ENCODE measurements at places on chromosomes 3 and 15.

- DNase-seq: no peak
Measured at GRCh38 chr3:59566481-59566975, 516.7 kb upstream of the CFAP20DC start.

DNA sequence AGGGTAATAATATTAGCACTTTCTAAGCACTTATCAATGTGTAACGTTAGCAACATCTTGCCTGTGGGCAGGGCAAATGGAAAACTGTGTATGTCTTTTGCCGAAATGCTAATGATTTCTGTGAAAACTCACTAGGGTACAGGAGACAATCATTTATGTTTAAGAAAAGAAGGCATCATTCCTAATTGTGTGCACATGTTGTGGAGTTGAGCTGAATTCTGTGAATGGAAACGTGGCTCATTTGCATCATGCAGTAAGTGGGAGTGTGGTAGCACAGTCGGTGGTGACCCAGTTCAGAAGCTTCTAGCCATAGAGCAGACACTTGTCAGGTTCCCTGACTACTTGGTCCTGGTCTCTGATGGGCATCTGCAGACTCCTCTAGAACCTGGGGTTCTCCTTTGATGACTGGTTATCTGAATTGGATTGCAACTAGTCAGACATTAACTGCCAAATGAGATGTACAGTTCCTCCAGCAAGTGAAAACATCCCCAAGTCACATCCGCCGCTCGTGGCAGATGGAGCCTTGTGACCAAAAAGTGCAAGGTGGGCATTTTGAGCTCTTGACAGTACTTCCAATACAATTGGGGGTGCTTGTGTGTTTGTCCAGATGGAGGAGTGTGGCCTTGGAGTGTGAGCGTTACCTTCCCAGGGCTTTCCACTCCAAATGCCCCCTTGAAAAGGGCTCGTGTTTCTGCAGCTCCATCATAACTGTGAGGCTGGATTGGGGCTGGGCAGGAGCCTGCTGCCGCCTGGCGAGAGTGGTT is 21.5 kb downstream of the MRPS25 start:
- no peak for DNase-seq

DNA sequence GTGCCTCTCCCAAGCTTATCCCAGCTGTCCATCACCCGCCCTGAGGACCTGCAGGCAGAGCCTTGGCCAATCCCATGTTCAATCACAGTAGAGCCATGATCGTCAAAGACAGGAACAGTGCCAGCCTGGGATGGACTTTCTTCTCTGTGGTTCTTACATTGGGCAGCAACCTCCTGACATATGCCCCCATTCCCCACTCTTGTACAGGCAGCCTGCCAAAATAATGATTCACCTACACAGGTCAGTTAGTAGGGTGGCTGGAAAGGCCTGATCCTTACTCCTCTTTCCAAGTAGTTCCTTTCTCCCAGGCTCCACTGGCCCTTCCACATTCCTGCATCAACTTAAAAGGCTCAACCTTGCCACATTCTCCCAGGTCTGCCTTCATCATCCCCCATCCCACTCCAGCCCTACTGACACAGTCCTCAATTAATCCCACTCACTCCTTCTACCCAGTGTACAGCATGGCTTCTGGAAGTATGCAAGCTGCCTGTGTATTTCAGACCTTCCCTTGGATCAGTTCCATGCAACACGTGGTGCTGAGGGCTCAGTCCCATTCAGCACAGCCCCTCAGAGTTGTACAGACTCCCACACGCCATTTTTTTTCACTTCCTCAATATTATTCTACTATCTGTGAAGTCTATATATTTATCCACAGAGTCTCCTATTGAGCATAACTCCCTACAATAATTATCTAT is 189.8 kb downstream of the NTRK3 start:
- DNase-seq: no peak

DNA sequence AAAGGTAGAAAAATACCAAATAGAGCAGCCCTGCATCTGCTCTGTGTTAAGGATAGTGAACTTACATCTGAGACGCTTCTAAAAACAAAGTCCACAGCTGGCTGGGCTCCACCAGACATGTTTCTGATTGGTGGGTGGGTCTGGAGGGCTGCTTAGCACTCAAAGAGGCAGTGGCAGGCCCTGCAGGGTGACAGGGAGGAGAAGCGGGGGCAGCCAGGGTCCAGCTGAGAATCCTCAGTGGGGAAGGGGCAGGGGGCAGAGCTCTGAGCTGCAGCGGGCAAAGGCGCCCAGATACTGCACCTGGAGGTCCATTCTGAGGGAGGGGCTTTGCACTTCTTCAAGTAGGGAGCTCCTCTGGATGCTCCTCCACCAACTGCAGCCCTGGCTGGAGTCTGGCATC is 28.1 kb downstream of the PRR23E start:
- no peak for DNase-seq

GRCh38 chr3:188090620-188091309 is 63.2 kb upstream of the LPP start:
- DNase-seq: peak; percentile 59

DNA sequence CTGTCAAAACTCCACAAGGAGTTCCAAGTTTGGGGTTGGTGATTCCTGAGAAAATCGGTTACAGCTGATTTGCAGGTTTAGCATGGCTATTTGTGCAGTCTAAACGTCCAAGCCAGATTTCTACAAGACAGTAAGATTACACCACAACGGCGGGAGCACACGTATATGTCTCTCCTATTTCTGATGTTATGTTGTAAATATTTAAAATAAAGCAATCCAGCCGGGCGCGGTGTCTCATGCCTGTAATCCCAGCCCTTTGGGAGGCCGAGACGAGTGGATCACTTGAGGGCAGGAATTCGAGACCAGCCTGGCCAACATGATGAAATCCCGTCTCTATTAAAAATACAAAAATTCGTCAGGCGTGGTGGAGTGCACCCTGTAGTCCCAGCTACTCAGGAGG is 106.8 kb upstream of the IGF1R start:
- no peak for DNase-seq

DNA sequence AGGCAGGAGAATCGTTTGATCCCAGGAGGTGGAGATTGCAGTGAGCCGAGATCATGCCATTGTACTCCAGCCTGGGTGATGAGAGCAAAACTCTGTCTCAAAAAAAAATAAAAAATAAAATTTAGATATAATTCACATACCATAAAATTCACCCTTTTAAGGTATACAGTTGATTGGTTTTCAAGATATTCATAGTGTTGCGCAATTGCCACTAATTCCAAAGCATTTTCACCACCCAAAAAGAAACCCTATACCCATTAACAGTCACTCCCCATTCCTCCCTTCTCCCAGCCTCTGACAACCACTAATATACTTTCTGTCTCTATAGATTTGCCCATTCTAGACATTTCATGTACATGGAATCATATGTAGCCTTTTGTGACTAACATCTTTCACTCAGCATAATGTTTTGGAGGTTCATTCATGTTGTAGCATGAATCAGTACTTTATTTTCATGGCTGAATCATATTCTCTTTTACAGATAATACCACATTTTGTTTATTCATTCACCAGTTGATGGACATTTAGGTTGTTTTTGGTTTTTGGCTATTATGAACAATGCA is 116.7 kb downstream of the RASA2 start:
- no peak for DNase-seq

DNA sequence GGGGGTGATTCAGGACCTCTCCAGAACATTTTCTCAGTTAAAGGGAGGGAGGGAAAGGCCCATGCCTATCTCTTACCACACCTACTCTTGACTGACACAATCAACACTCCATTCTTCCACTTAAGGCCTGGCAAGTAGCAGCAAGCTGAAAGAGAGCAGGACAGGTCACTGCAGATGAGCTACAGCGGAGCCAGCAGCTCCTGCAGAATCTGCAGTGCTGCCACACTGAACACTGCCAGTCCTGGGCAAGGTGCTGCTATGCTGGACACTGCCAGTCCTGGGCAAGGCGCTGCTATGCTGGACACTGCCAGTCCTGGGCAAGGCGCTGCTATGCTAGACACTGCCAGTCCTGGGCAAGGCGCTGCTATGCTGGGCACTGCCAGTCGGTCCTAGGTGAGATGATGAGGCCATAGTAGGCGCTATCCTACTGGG is 143.7 kb downstream of the MYLK start:
- DNase-seq: no peak

DNA sequence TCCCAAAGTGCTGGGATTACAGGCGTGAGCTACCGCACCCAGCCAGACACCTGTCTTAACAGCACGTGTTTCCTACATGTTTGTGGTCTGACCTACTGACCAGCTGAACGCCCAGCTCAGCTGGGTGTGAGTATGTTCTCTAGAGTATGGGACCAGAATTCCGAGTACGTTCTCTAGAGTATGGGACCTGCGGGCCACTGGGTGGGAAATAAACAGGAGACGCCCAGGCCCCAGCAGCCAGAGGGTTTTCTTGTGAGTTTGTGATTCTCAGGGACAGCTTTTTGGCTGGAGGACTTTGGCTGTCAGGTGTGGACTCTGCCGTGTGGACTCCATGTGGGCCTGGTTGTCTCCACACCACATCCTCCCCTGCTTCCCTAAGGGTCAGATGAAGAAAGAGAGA is 87.3 kb downstream of the CHRD start:
- DNase-seq: no peak

DNA sequence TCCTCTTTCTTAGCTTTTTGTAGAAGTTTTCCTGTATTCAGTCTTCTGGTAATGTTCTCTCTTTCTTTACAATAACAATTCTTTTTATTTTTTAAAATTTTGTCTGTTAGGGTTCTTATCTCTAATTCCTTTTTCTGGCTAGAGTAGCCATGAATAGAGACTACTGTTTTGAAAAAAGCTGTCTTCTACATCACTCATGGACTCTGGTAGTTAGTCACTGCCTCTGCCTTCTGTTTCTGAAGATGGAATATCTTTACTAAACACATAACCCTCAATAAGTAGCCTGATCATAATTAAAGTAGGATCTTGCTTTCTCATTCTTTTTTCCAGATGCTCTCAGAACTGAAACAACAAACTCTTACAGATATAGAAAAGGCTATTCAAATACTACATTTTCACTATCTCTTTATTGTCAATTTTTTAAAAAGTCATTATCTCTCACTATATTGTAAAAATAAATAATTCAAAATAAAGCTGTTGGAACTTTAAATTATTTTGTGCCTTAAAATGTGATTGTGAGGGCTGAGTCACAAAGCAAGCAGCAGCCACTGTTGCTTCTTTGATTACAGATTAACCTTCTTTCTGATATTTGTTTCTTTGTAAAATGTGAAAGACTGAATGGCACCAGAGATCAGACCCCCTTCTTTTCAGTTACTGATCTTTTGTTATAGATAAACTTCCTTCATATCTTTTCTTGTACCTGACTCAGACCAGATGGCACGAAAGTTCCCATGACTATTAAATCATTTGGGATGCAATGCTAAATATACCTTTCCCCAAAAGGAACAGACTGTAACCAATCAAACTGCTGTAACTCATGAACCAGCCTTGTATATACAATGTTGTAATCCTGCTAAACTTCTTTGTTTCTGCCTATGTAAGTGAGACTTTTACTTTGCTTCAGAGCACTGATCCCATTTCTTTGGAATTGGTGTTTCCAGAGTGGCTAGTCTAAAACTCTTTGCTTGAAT is 1159.5 kb downstream of the IGSF11 start:
- no peak for DNase-seq

- DNase-seq: no peak
Measured at GRCh38 chr3:24060055-24060454, 115.0 kb downstream of the NR1D2 start.

GRCh38 chr15:52095597-52096262 is 16.8 kb downstream of the BCL2L10 start:
- no peak for DNase-seq

DNA sequence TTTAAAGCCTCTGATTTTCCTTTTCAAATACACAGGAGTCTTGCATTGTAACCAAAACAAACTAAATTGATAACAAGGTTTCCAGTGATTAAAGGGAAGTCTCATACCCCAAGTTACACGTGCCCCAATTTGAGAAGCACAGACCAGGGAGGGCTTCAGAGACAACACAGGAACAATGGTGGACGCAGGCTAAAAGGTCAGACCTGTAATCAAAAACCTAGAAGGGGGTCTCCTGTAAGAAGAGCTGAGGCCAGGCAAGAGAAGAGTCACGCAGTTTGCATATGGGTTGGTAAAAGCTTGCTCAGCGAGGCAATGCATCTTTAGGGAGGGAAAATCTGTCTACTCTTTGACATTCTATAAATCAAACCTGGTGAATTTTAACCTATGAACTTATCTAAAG is 58.6 kb upstream of the MCF2L2 start:
- no peak for DNase-seq

DNA sequence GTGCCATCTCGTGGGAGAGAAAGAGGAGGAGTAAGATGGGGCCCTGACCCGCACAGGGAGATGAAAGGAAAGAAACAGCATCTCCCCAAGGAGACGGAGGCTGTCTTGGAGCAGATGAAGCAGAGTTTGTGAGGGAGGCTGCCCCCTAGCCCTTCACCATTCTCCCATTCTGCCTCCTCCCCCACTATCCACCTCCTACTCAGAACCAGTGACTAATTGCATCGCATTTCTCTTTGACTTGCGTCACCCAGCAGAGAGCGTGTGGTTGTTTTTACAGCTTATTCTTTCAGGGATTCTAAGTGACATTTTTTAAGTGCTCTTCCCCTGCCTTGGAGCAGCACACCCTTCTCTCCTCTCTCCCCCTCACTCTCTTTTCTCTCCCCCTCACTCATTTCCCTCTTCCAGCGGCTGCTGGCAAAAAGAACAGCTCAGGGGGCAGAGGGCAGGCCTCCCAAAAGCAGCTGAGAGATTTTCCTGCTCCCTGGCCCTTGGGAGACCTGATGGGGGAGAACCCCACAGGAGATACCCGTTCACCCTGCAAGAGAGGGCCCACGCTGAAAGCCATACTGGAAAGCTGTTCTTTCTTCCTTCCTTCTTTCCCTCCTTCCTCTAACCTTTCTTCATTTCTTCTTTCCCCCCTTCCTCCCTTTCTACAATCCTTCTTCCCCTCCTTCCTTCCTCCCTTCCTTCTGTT is 91.8 kb downstream of the MRPL46 start:
- DNase-seq: no peak

GRCh38 chr15:91784973-91785709 is 68.4 kb upstream of the SLCO3A1 start:
- no peak for DNase-seq

DNA sequence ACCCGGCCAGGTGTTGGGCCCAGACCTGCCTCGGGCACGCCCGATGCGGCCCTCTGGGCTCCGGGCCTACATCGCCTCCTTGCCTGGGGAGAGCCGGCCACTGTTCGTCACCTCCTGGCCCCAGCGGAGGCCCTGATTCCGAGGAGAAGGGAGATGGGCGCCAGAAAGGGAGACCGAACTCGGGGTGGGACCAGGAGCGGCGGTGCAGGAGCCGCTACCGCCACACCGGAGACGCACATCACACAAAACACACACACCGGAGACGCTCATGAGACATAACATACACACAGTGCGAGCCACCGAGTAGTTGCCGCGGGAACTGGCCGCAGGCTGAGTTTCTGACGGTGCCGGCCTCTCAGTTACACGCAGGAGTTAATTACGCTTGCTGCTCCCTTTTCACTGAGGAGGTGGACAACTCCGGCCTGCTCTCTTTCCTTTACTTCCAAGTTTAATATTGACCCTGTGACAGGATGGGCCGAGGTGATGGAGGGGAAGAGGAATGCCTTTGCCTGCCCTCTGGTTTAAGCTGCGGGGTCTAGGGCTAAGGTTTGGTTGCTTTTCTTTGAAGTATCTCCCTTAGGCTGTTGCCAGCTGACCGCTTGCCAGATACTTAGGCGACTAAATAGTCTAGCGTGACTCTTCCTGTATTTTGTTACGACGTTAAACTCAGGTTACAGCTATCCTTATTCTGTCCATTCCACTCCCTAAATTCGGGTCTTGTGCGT is 570 bp downstream of the PCNP start:
- DNase-seq: peak; percentile 18

GRCh38 chr3:16918683-16919025 is 33.9 kb downstream of the PLCL2 start:
- no peak for DNase-seq

- no peak for DNase-seq
Measured at GRCh38 chr3:31265646-31266428, 266.9 kb upstream of the STT3B start.

GRCh38 chr3:128483657-128484403 is 9.2 kb downstream of the GATA2 start:
- no peak for DNase-seq
